ENCODE measurements at places on chromosomes 2 and 18.

DNA sequence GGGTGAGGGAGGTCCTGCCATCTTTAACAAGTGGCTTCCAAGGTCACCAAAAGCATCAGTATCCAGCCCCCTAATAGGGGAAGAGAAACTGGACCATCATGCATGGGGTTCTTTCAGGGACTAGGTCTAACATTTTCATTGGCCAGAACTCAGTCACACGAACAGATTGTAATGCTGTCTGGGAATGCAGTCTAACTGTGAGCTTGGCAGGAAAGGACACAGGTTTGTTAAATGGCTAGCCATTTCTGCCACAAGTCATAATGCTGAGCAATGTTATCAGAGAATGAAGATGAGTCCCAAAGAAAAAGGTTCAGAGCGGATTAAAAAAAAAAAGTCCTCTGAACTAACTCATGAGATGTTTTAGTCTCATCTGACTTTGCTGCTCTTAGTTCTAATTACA, 70.9 kb upstream of the TNP1 start:
- H3K4me3 ChIP-seq: no peak overlapping the region
- H3K4me1 ChIP-seq: no peaks in the 10 kb centered on the region
- no peak for DNase-seq
- H3K27ac ChIP-seq: no peak overlapping the region
- peaks cover 2% of the 10 kb centered on the region for H3K27me3 ChIP-seq

DNA sequence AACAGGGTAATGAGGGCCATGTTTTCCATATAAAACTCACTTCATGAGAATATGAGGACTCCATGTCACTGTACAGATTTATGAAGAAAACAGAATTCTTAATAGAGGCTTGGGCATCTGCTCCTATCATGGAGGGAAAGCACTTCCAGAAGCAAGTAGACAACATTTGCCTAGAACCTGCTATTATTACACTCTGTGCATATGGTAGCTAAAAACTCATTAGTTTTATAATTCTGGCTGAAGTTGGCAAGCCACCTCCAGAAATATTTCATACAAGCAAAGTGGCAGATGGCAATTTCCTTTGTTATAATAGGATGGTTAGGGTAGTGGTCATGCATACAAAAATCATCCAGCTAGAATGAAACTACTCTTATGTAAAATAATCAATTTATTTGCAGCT, 65.8 kb upstream of the TLK1 start:
- no peak for DNase-seq
- no peaks in the 10 kb centered on the region for H3K27me3 ChIP-seq
- H3K27ac ChIP-seq: no peak overlapping the region
- no peak overlapping the region for H3K4me3 ChIP-seq
- peaks cover 7% of the 10 kb centered on the region for H3K4me1 ChIP-seq

- no peak overlapping the region for H3K4me3 ChIP-seq
- no peak for DNase-seq
- no peaks in the 10 kb centered on the region for H3K36me3 ChIP-seq
- no peak overlapping the region for H3K27ac ChIP-seq
Observed at GRCh38 chr2:60567919-60568768, 14.7 kb upstream of the BCL11A start.

GRCh38 chr2:23649303-23649702, 264.3 kb downstream of the KLHL29 start:
- H3K27ac ChIP-seq: no peak overlapping the region
- H3K36me3 ChIP-seq: no peaks in the 10 kb centered on the region
- H3K4me1 ChIP-seq: no peaks in the 10 kb centered on the region
- no peak overlapping the region for H3K4me3 ChIP-seq
- no peaks in the 10 kb centered on the region for H3K27me3 ChIP-seq

All from activated CD4-positive, alpha-beta T cell treated with anti-CD3 and anti-CD28 coated beads for 36 hours (primary cell).